ENCODE measurements at places on chromosomes 12 and 14.

- DNase-seq, result no peak
Measured at GRCh38 chr14:104512061-104512460, 67.5 kb upstream of the C14orf180 start.

DNA sequence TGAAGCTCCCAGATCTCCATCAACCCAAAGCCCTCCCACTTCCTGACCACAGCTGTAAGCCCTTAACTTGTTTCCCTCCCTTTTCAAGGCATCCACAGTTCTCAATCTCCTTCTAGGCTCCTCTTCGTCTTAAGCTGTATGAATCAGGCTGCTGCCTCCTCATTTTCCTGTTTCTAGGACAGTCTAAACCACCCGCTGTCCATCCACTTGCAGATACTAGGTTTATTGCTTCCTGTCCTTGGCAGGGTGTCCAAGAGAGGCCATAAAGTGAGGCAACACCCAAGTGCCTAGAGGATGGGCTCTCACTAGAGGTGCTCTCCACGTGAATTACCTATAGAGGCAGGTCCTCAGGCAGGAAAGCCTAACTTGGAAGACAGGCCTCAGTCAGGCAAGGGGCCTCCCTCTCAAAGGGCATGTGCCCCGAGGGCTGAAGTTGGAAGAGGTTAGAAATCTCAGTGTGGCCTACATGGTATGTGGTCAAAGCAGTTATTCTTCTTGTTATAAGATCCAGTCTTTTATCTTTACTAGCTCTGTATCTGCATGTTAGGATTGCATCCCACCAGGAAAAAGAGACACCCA, 8.8 kb upstream of the TMEM106C start:
- DNase-seq, result no peak

GRCh38 chr14:71590131-71590530, 342.1 kb upstream of the RGS6 start:
- DNase-seq, result no peak

- no peak for DNase-seq
Measured at GRCh38 chr12:104374071-104374470, 70.5 kb downstream of the EID3 start.

DNA sequence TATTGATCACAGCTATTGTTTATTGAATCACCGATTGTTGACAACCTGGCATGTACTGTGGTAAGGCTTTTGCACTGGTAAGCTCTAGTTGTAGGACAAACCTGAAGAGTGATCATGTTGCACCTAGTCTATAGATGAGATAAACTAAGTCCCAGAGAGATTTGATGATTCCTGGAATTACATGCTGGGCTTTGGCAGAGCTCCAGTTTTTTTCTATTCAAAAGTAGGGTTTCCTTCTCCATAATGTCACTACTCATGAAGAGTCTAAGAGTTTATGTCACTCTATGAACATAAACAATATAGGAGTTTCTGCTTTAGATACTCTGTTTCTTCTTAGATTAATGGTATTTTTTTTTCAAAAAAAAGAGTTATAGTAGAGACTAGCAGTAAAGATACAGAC, 72.0 kb downstream of the BMP4 start:
- DNase-seq, result no peak

GRCh38 chr14:105855246-105855892, 329.0 kb downstream of the TMEM121 start:
- DNase-seq, result no peak

DNA sequence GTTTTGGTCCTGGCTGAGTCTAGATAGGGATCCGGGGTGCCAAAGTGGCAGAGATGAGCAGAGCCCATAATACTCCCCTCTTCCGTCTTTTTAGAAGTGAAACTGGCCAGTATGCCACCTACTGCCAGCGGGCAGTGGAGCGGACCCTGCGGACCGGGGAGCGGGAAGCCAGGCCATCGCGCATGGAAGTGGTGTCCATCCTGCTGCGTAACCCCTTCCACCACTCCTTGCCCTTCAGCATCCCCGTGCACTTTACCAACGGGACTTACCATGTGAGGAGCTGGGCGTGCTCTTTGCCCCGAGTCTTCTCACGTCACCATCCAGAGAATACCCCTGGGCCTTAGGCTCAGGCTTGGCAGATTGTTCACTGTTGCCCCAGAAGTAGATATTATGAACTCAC, 21.0 kb downstream of the PIGH start:
- no peak for DNase-seq

DNA sequence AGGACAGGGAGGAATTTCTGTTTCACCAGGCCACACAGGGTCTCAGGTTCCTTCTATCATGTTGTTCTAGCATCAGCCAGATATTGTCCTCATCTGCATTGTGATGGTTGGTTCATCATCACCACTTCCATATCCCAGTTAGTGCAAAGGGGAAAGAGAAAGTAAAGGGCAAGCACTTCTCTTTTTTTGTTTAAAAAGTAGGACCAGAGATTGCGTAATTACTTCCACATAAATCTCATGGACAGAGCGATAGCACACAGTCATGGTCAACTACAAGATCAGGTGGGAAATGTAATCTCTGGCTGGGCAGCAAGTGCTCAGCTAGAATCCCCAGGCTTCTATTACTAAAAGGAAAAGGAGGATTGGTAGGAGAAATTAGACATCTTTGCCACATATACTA, 155.1 kb downstream of the KIF21A start:
- no peak for DNase-seq

- no peak for DNase-seq
Measured at GRCh38 chr12:42868291-42868690, 278.7 kb upstream of the PRICKLE1 start.

GRCh38 chr14:91983588-91983987, 36.1 kb upstream of the FBLN5 start:
- no peak for DNase-seq

- DNase-seq, result no peak
Measured at GRCh38 chr12:2284321-2284813, 231.6 kb downstream of the CACNA1C start.

DNA sequence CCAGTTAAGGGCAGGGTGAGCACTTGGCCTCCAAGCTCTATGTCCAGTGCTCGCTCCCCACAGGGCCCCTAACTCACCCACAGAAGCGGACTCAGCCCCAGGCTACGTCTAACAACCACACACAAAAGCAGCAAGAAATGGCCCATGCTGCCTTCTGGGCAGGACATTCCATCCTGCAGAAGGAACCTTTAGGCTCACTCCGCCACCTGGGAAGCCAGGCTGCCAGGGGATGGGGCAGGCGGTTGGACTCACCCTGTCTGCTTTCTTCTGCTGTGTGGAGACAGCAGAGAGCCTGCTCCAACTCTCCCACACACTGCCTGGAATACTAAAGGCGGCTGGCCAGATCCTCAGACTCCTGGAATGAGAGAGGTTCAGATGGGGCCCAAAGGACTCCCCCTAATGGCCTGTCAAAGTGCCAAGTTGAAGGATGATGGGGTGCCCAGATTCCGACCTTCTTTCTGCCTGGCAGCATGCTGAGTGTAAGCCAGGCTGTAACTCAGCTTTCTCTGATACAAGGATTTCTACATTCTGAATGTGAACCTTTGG, 27.7 kb upstream of the BLTP3B start:
- no peak for DNase-seq

GRCh38 chr12:106415134-106415533, 57.6 kb downstream of the POLR3B start:
- no peak for DNase-seq

DNA sequence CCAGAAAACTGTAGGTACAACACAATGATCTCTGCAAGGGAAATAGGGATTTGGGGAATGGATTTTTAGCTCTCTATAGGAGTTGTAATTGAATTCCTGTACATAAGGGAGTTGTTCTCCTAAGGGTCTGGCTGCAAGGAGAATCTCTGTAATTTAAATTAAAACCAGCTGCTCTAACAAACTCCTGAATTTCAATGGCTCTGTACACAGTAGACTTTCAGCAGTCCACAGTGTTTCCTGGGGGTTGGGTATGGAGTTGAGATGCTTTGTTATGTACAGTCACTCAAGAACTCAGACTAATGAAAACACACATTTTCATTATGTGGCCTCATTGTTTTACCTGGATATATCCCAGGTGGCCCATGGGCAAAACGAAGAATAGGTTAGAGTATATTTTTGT, 93.2 kb downstream of the NAV3 start:
- DNase-seq, result no peak

DNA sequence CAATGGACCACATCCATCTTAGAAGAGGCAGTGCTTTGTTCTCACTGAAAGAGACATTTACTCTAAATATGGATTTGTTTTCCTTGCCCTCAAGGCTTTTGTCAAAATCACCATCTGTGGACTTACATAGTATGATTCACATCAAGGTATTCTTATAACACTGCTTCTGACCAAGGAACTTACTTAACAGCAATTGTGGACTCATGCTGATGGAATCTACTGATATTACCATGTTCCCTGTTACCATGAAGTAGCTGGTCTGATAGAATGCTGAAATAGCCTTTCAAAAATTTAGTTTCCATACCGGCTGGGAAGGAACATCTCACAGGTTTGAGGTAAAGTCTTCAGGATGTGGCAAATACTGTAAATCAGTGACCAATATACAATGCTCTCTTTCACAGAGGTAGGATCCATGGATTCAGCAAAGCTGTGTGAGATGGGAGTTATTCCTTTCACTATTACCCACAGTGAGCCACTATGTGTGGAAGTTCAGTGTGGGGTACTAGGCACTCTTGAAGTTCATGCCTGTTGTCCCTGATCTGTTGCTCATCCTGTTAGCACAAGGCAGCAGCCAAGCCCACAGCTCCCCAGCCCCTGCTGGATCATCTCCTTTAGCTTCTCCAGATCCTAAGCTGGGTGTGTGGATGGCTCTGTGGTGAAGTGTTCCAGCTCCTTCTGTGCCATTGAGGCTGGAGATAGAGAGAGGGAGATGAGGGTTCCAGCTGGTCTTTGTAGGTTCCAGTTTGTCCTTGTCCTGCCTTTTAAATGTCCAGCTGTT, 126.4 kb downstream of the ATP23 start:
- no peak for DNase-seq

GRCh38 chr12:15794836-15795235, 5.6 kb upstream of the EPS8 start:
- DNase-seq, result no peak

GRCh38 chr14:105151838-105152793, 16.5 kb downstream of the JAG2 start:
- no peak for DNase-seq

DNA sequence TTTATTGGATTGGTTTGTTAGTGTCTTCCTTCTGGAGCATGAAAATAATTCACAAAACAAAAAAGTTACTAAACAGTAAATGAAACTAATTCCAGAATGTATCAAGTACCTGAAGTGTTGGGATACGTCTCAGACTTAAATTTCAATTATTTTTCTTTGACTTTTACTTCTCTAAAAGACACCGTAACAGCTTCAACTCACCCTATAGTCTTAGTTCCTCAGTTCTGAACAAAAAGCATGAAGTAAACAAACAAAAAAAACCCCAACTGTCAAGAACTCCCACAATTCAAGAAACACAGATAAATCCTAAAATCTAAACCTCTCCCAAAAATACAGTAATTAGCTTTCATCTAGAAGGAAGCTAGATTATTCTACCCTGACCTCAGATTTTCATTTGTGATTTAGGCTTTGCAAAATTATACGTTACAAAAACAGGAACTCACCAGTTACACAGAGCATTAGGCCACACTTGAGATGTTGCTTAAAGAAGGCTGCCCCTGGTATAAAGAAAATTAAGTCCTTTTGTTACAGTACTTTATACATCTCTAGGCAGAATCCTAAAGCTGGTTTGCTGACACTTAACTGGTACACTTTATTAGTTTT, 10.2 kb downstream of the HEATR5A start:
- no peak for DNase-seq

DNA sequence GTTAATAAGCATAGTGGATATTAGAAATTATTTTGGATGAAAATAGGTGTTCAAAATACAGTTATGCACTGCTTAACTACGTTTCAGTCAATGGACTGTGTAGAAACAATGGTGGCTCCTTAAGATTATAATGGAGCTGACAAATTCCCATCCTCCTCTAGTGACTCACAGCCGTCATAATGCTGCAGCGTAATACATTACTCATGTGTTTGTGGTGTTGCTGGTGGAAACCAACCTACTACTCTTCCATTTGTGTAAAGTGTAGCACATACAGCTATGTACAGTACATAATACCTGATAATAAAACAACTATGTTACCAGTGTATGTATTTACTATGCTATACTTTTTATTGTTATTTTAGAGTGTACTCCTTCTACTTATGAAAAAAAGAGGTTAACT, 111.2 kb upstream of the TMCC3 start:
- no peak for DNase-seq

DNA sequence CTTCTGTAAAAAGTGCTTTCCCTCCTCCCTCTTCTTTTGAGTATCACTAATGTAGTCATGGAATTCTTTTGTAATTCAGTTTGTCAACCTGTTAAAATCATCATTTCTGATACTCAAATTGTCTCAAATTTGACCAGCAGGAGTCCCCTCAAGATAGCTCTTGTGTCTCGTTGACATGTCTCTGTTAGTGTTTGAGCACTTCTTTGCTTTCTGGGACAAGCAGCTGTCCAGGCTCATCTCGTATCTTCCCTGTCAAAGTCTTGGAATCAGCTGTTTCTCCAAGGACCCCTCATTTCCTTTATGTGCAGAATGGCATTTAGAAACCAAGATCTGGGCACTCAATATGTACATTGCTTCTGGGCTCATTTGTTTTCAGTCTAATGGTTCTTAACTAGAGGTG, 10.7 kb downstream of the CIPC start:
- no peak for DNase-seq

- DNase-seq, result no peak
Measured at GRCh38 chr12:118357257-118358007, 15.3 kb downstream of the TAOK3 start.

DNA sequence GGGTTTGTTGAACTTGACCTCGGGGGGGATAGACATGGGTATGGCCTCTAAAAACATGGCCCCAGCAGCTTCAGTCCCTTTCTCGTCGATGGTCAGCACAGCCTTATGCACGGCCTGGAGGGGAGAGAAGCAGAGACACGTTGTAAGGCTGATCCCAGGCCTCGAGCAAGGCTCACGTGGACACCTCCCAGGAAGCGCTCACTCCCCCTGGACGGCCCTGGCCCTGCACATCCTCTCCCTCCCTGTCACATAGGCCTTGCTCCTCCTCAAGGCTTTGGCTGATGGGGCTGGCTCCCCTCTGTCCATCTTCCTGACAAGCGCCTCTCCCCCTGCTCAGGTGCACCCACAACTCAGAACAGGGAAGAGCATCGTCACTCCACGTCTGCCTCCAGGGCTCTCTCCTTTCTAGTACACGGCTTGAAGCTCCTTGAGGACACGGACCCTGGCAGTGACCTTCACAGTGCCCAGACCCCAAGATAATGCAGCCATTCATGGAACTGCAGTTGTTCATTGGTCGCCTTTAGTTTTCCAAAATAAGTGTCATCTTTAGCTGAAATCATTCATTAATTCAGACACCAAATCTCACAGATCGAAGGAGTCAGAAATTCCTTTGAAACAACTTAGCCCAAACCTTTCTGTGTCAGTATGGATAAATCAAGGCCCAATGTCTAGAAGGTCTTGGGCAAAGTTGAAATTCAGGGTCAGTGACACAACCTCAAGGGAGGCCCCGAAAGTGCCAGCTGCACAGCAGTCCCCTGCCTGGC, 9.7 kb downstream of the SERPINA1 start:
- no peak for DNase-seq

DNA sequence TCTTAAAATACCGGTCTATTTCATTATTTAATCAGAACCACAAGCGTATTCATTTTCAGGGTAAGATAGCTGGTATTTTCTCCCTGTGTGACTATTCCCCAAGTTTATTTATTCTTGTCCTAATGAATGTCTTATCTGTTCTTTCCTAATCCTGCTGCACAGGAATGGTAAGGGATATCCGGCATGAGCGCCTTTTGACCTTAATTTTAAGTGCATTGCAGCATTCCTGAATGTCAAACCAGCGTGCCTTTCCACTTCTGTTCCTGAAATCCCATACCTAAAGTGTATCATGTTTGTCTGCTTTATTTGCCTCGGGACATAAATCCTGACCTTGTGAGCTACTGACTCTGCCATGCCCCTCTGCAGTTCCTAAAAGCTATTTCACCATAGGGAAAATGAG, 1713.2 kb upstream of the FLRT2 start:
- DNase-seq, result no peak

All from NCI-H2029 (cell line).